ENCODE measurements at places on chromosomes 5 and 9.

DNA sequence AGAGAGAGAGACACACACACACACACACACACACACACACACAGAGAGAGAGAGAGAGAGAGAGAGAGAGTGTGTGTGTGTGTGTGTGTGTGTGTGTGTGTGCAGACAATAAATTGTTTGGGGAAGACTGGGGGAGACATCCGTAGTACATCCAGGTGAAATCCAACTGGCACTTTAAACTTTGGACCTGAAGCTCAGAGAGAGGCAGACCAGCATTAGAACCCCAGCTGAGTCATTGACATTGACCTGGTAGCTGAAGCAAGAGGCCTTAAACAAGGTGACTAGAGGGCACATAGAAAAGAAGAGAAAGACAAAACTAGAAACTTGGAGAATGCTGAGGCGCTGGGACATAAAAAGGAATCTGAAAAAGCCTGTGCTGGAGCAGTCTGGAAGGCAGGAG lies 251.5 kb downstream of the CRB2 start:
- no peak for DNase-seq

DNA sequence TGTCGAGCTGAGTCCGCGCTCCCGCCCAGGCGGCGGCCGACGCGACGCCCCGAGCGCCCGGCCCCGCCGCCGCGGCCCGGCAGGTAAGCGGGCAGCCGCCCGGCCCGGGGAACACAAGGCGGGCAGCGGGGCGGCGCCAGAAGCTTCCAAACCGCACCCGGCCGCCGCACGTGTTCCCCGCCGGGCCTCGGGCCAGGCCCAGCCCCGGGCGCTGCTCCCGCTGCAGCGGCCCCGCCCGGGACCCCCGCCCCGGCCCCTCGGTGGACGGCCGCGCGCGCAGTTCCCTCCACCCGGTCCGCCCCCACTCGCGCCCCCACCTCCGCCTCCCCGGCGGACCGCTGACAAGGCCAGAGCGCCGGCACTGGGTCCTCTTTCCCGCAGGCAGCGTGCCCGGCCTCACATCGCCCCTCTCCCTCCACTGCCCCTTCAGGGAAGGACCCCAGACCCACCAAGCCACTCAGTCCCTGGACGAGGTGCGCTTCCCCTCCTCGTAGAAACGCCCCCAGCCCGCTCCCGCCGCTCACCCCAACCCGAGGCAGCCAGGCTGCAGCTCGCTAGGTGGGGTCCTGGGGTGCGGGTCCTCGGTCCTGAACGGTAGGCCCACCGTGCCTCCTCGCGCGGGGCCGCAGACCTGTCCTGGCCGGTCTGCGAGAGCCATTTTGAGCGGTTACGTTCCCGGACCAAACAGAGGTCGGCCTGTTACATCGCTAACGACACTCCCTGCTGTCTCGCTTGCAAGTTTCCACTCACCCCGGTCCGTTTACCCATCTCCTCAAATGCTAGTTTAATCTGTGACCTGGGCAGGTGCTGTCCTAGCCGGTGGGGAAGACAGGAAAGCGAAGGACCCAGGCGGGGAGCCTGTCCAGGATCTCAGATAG lies 475 bp downstream of the WDR5 start:
- DNase-seq = no peak

GRCh38 chr5:143913008-143913752 lies 101.2 kb downstream of the HMHB1 start:
- no peak for DNase-seq

GRCh38 chr9:33159777-33160127 lies 7.4 kb downstream of the B4GALT1 start:
- no peak for DNase-seq

DNA sequence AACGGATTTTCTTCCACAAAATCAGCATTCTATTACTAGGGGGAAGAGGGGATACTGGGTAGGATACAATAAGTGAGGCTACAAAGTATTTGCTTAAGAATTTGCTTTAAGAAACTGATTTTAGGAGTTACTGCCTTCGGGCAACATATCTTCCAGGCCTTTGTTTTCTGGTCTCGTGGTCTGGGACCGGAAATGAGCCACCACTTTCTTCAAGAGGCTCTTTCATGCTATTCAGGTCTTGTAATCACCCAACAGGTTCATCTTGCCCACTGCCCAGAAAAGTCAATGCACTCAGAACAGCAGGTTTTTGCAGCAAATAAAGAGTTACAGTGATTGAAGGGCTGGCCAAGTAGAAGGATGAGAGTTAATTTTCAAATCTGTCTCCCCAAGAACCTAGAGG lies 6.6 kb upstream of the AOPEP start:
- no peak for DNase-seq

- DNase-seq = no peak
These were observed 78.4 kb upstream of the ATP10B start for GRCh38 chr5:160930406-160930805.
